ENCODE measurements at places on chromosomes 12 and 14. TPM values are rescaled to one million over a fixed set of nuclear protein-coding genes. Genes with fewer than 3 reads are reported as not detected.

DNA sequence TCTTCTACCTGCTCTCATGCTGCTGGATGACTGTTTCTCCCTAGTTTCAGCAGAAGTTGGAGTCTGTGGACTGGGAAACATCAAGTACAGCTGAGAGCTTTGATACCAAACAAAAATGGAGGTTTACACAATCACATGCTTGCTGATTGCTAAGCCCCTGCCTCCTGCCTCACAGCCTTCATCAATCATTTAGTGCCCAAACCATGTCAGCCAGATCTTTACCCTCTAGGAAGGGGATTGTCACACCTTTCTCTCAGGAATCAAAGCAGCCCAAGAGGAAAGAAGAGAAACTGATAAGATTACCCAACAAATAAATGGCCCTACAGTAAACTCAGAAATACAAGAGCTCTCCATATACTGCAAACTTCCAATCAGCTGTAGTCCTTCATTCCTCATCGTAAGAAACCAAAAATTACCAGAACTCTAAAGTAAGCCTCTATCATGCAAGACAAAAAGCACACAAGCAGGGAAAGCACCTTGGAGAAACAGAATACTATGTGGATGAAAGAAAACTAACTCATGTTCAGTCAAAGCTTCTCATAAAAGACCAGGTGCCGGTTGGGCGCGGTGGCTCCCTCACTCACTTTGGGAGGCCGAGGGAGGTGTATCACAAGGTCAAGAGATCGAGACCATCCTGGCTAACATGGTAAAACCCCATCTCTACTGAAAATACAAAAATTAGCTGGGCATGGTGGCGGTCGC is 63.6 kb upstream of the RESF1 start:
- DNase-seq: no peak

- peak; percentile 70 for DNase-seq
Observed at GRCh38 chr12:12334367-12335040, 15.5 kb downstream of the MANSC1 start.

The SPIC gene
- not detected for total RNA-seq

GRCh38 chr14:76812093-76812421 is 625 bp downstream of the ANGEL1 start:
- DNase-seq: no peak

- DNase-seq: no peak
Observed at GRCh38 chr12:31218203-31219025, 107.5 kb downstream of the SINHCAF start.

DNA sequence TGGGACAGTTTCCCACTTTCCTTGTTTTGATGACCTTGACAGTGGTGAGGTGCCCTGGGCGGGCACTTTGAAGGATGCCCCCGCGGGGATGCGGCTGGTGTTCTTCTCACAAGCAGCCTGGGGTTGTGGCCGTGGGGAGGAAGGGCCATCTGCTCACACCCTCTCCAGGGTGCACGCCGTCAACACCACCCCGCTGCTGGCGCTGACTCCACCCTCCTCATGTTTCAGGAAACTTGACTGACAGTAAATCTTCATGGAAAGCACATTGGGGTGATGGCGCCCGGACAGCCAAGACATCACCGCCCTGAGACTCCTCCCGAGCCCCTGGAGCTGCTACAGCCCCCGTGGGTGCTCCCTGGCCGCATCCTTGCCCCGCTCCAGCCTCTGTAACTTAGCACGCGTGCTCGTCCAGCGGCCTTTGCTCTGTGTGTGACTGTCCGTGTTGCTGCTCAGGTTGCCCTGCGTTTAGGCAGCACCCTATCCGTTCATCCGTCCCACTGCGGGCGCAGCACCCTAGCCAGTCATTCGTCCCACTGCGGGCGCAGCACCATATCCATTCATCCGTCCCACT is 150.2 kb upstream of the C14orf180 start:
- no peak for DNase-seq

DNA sequence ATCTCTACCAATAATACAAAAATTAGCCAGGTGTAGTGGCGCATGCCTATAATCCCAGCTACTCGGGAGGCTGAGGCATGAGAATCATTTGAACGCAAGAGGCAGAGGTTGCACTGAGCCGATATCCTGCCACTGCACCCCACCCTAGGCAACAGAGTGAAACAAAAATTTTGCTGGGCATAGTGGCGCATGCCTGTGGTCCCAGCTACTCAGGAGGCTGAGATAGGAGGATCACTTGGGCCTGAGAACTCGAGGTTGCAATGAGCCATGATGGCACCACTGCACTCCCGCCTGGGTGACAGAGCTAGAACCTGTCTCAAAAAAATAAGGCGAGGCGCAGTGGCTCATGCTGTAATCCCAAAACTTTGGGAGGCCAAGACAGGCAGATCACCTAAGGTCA is 9.5 kb downstream of the ATXN2 start:
- DNase-seq: no peak

DNA sequence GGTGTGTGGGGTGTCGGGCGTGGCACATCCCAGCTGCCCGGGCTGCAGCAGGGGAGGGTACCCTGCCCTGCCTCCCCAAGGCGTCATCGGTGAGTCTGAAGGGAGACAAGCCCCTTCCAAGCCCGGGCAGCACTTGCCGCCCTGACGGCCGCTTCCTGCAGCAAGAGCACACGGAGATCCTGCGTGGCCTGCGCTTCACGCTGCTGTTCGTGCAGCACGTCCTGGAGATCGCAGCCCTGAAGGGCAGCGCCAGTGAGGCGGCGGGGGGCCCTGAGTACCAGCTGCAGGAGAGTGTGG is 10.1 kb upstream of the PUS1 start:
- no peak for DNase-seq

GRCh38 chr12:6161124-6161882 is 36.8 kb upstream of the VWF start:
- DNase-seq: peak; percentile 18

GRCh38 chr14:72420749-72421474 is 473.0 kb downstream of the DPF3 start:
- peak; percentile 68 for DNase-seq

DNA sequence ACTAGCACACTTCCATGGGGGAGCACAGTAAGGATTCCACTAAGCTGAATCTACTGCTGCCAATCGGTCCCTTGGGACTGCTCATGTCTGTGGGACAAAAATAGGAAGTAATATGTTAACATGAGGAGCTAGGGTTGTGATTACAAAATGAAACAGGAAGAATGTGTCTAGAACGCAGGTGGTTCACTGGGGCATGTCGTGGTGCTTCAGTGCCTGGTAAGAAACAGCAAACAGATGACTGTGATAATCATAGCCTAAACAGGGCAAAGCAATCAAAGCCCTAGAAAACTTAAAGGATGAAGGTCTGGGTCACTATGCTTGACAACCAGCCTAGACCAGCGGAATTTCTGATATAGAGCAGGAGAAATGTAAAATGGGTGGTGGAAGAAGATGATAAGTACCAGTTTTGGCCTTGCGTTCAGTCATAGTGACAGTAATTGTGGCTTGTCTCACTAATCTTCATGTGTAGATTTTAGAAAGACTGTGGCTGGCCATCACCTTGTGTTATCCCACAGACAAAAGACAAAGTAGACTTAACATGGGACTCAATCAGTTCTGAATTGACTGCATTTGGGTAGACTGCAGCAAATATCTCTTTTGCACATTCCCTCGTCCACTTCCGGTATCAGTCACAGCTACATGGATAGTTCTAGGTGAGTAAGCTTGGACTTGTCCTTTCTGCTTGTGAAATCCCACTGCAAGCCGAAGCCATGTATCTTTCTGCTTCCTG is 51.4 kb downstream of the WASHC3 start:
- DNase-seq: no peak

DNA sequence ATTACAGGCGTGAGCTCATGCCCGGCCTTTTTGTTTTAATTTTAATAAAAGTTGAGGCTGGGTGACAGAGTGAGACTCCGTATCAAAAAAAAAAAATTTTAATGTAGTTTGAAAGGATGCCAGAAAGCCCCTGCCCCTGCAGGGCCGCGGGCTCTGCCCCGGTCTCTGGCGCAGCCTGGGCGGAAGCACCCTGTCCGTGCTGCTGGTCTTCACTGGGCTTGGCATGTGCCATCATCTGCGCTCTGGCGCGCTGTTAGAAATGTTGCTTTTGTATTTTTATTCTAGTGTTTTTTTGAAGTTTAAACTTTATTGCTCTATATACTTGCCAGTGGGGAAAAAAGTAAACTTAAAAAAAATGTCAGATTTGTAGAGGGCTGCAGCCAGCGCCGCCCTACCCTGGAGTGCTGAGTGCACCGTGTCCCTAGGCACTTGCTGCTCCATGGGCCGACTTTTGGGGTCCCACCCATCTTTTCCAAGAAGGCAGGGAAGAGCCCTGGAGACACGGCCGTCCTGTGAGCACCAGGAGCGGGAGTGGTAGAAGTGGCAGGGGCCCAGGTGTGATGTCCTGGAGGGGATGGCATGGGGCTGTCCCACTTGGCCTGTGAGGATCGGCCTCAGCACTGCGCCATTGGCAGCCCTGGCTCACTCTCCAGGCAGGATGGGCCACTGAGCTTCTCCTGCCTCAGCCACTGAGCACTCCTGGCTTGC is 4.0 kb downstream of the MTA1 start:
- no peak for DNase-seq

DNA sequence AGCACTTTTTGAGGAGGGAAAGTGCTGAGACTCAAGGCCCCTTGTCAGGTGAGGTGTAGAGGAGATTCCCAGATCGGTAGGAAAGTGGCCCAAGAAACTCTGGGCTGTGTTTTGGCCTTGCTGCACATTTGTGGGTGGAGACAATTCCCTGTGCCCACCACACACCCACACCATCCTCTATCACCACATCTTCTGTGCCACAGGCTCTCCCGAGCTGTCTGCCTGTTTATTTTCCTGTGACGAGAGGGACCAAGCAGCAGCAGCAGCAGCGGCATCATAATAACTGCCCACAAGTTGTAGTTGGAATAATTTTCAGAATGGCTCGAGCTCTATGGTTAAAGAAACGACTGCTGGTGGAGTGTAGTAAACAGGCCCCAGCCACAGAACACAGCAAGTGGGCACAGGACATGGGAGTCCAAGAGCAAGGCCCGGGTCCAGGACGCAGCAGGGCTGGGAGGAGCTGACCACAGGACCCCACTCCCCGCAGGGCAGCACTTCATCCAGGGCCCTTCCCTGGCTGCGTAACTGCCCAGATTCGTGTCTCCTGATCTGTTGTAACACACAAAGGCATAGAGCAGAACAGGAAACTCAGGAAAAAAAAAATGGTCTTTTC is 55.6 kb upstream of the BCL2L14 start:
- no peak for DNase-seq

The RNASE7 gene
- total RNA-seq: not detected

DNA sequence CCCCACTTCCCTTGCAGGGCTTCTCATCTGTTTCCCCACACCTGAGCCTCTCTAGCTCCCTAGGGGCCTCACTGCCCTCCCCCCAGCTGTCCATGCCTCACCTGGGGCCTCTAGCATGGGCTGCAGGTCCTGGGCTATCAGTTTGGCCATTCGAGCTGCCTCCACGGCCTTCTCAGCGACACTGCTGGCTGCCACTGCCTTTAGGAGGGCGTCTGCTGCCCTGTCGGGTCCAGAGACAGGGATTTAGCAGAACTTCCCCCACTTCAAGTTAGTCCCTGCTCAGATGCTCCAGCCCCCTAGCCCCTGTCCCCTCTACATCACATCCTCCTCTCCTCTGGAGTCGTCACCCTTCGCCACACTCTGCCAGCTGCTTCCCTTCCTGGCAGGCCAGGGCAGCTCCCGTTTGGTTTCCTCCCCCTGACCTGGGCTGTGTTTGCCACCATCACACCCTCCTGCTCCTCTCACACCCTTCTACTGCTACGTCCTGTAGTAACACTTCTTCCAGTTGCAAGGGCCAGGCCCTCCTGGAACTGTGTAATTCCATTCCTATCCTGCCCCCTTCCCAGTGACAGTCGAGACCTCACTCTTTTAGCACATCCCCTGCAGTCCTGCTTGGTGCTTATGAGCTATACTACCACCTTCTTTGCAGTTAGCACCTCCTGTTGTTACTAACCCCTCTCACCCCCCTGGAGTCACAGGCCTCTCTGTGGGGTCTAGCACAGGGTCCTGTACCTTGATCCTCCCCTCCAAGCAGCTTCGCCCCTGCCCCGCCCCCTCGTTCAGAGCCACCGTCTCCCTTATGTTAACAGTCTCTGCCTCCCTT is 4.3 kb upstream of the AP1G2 start:
- DNase-seq: no peak

The PMEL gene
- total RNA-seq: 0.13 TPM

The MRPL51 gene
- total RNA-seq: 29.8 TPM

The LDHB gene
- total RNA-seq: 478 TPM

GRCh38 chr12:120733574-120733973 is 7.9 kb downstream of the ACADS start:
- DNase-seq: no peak

DNA sequence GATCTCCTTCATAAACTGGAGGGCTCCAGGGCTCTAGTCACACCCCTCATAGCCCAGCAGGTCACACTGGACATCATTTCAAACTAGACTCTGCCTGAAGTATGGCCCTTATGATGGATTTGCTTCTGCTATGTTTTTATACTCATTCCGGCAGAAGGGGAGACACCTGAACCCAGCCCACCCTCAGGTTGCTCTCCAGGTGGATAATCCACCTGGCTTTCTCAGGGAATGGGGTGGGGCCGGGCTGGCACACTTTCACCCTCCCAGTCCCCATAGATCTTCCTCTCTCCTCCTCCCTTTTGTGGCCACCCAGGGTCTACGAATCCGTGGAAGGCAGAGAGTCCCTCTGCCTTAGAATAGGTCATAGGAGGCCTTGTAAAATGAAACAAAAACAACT is 9.8 kb upstream of the KRT73 start:
- no peak for DNase-seq

The MAP4K5 gene
- 194 TPM for total RNA-seq

The MGP gene
- total RNA-seq: not detected

- DNase-seq: no peak
Observed at GRCh38 chr12:124071075-124071443, 98.0 kb downstream of the ZNF664 start.

- no peak for DNase-seq
Observed at GRCh38 chr12:8894378-8894777, 19.9 kb upstream of the PHC1 start.

- DNase-seq: no peak
Observed at GRCh38 chr12:72250346-72250745, 21.8 kb upstream of the TRHDE start.

DNA sequence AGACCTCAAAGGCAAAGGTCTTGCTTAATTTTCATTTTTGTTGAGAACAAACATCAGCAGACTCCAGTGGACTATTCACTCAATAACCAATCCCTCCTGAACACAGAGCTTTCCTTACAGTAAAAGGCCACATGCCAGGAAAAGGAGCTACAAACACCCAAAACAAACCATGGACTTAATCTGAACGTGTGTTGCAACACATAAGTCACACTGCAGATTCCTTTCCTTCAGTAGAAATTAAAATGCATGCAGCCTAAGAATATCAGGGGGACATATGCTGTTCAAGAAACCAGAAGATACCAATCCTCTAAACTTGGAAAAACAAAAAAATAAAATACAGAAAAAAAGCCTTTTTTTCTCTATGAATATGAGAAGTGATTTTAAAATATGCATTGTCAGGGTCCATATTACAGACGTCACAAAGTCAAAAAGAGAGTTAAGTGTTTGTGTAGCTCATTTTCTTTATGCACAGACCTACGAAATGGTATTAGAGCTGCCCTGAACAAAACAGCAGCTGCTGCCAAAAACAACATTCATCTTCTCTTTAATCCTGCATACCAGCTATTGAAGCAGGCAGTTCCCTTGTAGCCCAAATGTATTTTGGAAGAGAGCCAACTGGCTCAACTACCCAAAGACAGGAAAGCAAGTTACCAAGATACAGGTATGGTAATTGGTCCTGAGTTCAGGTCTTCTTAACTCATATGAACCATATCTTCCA is 26.2 kb downstream of the KITLG start:
- peak; percentile 83 for DNase-seq

The CCDC38 gene
- under 0.01 TPM for total RNA-seq
